ENCODE measurements at places on chromosomes 13 and 19.

DNA sequence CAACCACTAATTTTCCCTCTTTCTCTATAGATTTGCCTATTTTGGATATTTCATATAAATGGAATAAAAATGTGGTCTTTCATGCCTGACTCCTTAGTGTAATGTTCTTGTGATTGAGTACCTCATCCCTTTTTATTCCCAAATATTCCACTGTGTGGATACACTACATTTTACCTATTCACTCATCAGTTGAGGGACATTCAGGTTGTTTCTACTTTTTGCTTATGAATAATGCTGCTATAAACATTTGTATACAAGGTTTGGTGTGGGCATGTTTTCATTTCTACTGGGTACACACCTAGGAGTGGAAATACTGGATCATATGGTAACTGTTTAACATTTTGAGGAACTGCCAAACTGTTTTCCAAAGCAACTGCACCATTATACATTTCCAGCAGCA is 5.1 kb upstream of the WBP4 start:
- DNase-seq, result no peak

GRCh38 chr13:111410232-111411021 is 90.0 kb downstream of the TEX29 start:
- no peak for DNase-seq

GRCh38 chr19:20558011-20558410 is 7.6 kb downstream of the ZNF737 start:
- no peak for DNase-seq

DNA sequence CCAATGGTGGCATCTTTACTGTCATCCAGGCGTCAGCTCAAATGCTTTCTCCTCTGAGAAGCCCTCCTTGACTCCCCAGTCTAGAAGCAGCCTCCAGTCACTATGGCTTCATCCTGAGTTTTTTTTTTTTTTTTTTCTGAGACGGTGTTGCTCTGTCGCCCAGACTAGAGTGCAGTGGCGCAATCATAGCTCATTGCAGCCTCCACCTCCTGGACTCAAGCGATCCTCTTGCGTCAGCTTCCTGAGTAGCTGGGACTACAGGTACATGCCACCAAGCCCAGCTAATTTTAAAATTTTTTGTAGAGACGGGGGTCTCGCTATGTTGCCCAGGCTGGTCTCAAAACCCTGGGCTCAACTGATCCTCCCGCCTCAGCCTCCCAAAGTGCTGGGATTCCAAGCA is 4.2 kb downstream of the NRTN start:
- no peak for DNase-seq

GRCh38 chr13:111319998-111320911 is at the start of gene TEX29:
Gene TEX29, plus strand, starts transcription at chr13:111320642. Its CDS starts 249 bp downstream, at chr13:111320891.
- DNase-seq, result no peak

- no peak for DNase-seq
Measured at GRCh38 chr13:75803164-75803611, 167.1 kb downstream of the LMO7 start.
